ENCODE measurements at places on chromosomes 7 and 10.

- DNase-seq = no peak
Observed at GRCh38 chr10:5519054-5519453, 5.7 kb upstream of the CALML3 start.

DNA sequence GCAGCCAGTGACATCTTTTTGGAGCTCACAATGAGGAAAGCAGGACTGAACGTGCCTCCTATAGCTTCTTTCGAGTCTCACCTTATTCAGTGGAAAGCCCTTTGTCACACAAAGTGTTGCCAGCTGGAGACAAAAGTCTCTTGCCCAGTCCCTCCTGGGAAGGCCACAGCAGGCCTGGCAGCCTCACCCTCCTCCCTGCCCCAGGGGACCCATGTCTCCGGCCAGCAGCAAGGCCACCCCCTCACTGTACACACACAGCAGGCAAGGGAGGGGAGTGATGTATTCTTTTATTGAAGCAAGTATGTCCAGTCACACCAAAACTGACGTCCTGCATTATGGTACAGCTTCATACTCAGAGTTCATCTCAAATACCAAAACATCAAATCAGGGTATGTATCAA lies 56.0 kb downstream of the CSGALNACT2 start:
- DNase-seq = no peak

- no peak for DNase-seq
Observed at GRCh38 chr7:67056683-67057082, 60.0 kb downstream of the TYW1 start.

- no peak for DNase-seq
Observed at GRCh38 chr7:122055073-122055472, 89.0 kb downstream of the AASS start.

DNA sequence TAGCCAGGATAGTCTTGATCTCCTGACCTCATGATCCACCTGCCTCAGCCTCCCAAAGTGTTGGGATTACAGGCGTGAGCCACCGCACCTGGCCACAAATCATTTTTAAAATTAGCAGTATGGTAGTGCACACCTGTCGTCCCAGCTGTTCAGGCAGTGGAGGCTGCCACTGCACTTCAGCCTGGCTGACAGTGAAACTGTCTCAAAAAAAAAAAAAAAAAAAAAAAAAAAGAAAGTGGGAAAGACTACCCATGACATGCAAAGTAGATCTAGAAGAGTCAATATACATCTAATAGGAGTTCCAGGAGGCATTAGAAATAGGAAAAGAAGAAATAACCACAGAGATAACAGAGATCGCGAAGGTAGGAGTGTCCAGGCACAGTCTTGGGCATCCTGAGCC lies 3.2 kb downstream of the CSGALNACT2 start:
- no peak for DNase-seq

DNA sequence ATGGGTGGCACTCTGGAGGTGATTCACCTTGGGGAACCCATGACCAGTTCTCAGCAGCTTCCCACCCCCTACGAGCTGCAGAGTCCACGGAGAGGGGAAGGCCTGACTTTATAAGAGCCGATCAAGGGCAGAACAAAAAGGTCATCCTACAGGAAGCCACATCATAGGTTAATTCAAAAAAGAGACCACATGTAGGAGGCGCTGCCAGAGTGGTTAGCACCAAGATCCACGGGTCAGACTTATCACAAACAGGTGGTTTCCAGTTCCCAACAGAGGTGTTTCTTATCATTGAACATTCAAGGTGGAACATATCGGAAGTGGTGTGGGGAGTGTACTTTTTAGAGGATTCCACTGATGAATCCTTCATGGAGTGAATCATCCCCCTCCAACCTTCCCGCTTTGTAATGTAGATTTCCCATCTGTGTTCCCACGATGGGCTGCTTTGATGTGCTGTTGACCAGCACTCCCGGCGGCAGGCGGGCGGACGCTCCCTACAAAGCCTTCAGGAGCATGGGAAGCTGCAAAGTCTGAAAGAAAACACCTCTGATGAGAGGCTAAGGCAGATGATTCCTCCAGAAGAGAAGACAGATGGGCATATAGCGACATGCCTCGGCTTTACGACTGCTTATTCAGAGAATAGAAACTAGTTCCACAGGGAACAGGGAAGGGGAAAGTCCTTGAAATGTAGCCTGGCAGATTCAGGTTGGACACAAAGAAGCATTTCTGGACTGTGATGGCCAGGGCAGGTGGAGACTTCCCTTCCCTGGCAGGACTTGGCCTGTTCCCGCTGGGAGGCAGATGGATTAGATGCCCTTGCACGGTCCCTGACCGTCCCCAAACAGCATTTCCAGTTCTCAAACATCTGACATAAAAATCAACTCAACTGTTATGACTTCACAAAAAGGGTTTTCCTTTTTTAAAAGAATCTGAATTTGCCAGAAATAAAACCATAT lies 66.5 kb downstream of the AFAP1L2 start:
- DNase-seq = no peak

DNA sequence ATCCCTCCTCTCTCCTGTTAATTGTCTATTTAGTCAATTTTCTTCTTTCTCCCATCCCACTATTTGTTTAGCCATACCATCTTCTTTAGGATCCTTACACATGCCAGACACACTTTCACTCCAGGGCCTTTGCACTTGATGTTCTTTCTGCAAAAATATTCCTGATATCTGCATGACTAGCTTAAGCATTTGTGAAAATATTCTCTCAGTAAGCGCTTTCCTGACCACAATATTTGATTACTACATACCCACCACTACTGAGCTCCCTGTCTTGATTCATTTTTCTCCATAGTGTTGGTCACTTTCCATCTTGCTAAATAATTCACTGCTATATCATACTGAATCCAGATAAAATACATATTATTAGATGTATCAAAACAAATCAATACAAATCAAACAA lies 75.1 kb downstream of the SEMA3D start:
- DNase-seq = no peak

- DNase-seq = no peak
Observed at GRCh38 chr7:151181011-151181431, 6.0 kb downstream of the ASB10 start.

DNA sequence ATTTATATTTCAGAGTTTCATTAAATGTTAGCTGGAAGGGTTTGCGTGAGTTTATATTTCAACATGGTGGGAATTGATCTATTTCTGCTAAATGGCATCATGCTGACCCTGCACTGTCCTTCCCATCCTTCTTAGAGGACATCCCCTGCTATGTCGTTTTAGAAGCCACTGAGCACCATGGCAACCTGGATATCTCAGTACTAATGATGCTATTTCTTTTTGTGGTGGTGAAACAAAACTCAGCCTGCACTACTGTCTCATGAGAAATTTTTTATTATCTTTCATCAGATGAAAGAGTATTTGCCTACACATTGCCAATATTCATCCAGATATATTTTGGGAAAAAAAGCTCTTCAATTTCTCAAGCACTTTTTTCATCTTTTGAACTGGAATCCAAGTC lies 12.1 kb downstream of the EPDR1 start:
- no peak for DNase-seq

DNA sequence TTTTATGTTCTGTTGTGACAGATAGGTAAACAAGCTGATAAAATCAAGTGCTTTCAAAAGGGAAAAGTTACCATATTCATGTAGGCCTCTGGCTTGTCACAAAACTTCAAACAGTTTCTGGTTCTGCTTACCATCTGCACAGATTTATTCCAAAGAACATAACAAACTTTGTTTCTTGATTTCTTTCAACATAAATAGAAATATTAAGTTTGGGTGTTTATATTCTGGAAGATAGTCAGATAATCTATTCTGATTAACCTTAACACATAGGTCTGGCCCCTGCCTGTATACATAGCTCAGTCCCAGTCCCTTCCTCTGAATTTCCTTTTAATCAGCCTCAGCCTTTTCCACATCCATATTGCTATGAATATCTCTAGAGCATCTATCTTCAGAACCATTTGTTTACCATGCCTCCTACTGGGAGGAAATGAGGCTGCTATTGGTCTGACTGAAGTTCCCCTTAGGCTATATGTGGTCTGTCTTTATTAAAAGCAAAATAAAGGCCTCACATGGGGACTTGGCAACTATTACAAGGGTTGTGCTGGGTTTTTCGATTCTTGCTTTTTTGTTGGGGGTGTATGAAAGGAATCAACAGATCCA lies 319.0 kb downstream of the HPSE2 start:
- no peak for DNase-seq

- DNase-seq = no peak
Observed at GRCh38 chr10:50993771-50994251, 80.5 kb upstream of the PRKG1 start.

DNA sequence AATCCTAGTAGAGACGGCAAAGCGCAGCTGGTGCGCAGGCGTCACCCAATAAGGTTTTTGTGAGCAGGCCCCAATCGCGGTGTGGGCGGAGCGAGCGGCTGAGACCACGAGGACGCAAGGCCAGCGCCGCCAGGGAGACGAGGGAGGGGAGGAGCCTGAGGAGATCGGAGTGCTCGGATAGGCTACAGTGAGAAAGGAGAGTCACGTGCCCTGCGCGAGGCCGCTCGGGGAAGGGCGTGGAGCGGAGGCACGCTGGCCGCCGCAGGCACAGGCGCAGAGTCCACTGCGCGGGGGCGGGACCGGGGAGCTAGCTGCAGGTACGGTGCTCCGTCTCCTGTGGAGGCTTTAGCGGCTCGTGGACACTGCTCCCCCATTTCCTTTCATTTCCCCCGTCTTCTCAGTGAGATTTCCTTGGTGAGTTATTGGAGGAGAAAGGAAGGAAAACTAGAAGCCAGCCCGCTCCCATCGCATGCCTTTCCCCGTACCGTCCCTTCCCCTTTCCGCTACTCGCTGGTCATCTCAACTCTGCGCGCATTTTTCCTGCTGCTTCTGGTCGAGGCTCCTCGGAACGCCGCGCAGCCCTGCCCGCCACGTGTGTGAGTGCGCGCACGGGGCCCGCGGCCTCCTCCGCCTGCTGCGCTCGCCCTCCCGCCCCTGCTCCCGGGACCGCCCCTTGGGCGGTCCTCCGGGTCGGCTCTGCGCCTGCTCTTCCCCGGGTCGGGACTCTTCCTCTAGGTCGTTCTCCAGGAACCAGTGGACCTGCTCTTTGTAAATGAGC lies at the start of gene THNSL1:
Gene THNSL1 (plus strand): TSS at position 237 of the 778 bp plus-strand sequence. CDS start 6,612 bp downstream, outside the sequence.
- DNase-seq = peak; percentile 76

DNA sequence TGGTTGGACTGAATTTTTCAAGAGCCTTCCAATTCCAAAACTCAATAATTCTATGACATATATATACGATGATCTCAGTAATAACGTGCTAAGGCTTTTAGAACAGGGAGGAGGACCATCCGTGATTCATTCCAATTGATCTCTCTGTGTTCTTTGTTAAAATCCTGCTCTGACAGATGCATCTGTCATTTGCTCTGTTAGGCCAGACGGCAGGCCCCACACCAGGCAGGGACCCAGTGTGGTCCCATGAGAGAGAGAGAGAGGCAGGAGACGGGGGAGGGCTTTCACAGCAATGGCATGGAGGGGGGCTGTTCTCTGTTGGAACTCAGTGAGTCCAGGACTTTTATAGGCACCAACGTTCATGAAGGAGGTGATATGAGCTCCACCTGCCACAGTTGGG lies 160.0 kb upstream of the INSYN2A start:
- DNase-seq = no peak

DNA sequence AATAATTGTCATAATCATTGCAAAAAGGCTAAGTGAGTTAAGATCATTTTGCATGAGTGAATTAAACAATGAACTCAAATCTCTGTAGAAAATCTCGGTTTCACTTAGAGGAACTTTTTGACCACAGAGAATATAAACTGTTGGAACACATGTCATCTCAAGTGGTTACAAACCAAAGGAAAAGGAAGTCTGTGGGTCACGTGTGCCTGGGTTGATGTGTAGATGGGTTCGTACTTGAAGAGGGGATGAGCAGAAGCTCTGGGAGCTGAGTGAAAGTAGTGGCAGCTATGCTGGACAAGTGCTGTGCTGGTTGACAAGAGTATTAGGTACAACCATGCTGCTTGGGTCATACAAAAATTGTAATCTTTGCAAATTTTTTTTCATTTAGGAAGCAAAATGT lies 35.0 kb downstream of the GLRX3 start:
- no peak for DNase-seq

DNA sequence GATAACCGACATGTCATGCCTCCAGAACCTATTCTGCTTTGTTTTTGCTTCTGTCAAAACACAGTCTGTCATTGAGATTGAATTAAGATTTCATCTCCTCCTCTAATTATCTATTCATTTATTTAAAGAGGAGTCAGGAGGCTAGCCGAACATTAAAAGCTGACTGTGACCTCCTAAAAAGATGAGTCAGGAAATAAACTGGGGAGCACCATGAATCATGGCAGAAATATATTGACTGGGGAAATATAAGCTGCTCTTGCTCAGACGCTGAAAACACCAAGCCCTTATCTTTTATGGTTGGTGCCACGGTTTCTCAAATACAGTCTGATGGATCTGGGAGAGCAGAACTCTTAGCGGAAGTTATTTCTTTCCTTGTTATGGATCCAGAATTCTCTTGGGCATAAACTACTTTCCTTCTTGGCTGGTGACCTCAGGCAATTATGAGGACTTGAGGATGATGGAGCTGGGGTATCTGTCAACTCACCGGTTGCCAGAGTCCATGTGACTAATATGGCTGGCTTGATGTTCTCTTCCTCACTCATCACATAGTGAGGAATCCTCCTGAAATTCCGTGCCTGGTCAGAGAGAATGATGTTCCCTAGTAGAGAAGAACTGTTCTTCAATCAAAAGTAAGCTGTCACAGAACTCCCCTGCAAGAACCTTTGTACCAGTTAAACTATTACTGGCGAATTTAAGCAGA lies 307.6 kb upstream of the PHYHIPL start:
- DNase-seq = no peak

DNA sequence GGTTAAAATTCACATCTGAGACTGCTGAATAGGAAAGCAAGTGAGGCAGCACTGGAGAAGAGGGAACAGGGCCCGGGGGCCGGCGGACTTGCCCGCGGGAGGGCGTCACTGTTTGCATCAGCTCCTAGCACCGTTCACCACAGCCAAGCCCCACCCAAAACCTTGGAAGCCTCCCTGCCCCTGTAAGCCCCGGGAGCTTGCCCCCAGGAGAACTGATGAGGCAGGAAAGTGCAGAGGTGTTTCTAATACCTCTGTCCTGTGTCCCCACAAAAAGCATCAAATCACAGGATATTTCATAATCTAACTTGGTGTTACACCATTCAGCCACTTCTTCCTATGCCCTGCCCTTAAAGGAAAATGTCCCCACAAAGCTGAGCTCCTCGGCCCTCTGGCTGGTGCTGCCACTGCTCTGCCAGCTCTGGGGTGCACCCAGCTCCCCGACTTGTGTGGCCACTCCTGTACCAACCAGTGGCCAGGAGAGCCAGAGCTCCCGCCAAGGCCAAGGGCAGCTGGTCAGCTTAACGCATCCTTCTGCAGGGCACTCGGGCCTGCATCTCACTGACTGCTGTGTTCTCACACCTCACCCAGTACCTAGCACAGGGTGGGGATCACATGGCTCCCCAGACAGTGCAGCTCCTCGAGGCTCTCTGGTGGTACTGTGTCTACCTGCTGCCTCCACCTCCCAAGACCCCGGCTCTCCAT lies 47.3 kb upstream of the CNPY1 start:
- DNase-seq = no peak

DNA sequence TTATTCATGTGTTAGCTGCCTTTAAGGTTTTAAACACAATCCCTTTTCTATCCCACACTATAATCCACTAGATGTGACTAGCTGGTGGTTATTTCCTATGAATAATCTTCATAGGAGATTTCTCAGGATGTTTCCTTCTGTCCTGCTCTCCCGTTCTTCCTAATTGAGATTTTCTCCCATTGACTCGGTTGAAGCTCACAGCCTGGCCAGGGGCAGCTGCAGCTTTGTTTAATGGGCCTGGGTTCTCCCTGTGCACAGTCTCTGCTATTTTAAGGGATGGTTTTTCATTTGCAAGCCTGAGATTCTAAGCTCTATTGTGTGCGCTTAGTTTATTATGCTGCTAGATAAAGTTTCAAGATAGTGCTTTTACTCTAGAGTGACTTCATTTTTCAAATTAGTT lies 283.4 kb upstream of the AOAH start:
- DNase-seq = no peak

GRCh38 chr7:71444130-71444529 lies 312.2 kb downstream of the GALNT17 start:
- no peak for DNase-seq
